Right kidney (tissue), 9 donors: ENCODE measurements at places on chromosomes 7 and 10.
A peak's percentile ranks its signal among the peaks of the same experiment; 100 is the strongest.

- no peak for DNase-seq
Observed at GRCh38 chr10:131172433-131172832, 139.1 kb downstream of the TCERG1L start.

- no peak for DNase-seq
Observed at GRCh38 chr7:20200361-20200760, 16.8 kb downstream of the MACC1 start.

GRCh38 chr10:51892965-51893658 is 193.7 kb upstream of the CSTF2T start:
- DNase-seq, result no peak

DNA sequence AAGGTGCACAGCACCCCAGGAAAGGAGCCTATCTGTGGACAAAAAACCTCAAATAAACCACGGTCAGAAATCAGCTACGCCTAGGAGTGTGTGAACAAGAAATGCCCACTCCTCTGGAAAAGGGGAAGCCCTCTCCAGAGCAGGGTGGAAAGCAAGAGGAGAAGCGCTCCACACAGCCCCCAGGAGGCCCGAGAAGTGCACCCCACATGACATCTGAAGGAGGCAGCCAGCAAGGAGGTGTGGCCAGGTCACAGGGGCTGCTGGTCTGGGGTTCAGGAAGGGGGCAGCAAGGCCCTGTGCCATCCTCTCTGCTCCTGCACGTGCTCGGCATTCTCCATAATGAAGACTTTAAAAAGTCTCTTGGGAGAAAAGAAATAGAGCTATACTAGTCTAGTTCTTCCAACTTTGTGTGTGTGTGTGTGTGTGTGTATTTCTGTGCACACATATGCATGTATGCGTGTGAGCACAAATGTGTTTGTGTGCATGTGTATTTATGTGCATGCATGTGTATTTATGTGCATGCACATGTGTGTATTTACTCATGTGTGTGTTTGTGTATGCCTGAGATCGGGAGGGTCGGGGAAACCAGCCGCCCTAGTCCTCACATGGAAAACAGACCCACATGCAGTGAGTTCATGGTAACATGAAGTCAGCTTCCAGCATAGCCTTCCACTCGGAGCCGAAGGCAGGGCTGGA is 76.5 kb downstream of the TNS3 start:
- DNase-seq, result no peak

GRCh38 chr7:155256761-155257481 is 40.8 kb upstream of the INSIG1 start:
- no peak for DNase-seq

- DNase-seq, result no peak
Observed at GRCh38 chr10:73653701-73654100, 2.1 kb downstream of the SYNPO2L start.

GRCh38 chr10:119177708-119178371 is 772 bp downstream of the PRDX3 start:
- peak; percentile 10 for DNase-seq

DNA sequence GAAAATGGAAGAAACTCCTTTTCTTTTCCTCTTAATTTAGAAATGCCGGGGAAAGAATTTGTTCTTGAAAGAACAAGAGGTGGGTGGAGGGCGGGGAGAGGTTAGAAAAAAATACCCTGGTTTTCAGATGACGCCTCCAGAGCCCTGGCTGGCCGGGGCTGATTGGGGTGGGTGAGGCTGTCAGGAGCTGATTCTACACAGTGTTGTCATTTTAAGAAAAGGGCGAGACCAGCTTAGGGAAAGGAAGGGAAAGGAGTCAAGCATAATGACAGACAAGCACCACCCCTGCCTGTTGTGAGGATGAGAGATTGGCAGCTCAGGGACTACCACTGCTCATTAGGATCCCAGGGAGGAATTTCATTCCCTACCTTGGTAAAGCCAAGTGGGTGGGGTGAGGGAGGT is 9.9 kb upstream of the FAM180A start:
- no peak for DNase-seq

DNA sequence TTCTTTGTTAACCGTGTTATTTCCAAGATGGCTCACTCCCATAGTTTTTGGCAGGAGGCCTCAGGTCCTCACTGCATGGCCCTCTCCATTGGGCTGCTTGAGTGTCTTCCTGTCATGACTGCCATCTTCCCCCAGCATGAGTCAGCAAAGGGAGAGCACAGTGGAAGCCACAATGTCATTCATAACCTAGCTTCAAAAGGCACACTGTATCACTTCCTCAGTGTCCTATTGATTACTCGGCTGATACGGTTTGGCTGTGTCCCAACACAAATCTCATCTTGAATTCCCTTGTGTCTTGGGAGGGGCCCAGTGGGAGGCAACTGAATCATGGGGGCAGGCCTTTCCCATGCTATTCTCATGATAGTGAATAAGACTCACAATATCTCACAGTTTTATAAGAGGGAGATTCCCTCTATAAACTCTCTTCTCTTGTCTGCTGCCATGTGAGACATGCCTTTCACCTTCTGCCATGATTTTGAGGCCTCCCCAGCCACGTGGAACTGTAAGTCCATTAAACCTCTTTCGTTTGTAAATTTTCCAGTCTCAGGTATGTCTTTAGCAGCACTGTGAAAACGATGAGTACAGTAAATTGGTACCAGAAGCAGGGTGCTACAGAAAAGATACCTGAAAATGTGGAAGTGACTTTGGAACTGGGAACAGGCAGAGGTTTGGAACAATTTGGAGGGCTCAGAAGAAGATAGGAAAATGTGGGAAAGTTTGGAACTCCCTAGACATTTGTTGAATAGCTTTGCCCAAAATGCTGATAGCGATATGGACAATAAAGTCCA is 106.5 kb downstream of the PRLHR start:
- no peak for DNase-seq

DNA sequence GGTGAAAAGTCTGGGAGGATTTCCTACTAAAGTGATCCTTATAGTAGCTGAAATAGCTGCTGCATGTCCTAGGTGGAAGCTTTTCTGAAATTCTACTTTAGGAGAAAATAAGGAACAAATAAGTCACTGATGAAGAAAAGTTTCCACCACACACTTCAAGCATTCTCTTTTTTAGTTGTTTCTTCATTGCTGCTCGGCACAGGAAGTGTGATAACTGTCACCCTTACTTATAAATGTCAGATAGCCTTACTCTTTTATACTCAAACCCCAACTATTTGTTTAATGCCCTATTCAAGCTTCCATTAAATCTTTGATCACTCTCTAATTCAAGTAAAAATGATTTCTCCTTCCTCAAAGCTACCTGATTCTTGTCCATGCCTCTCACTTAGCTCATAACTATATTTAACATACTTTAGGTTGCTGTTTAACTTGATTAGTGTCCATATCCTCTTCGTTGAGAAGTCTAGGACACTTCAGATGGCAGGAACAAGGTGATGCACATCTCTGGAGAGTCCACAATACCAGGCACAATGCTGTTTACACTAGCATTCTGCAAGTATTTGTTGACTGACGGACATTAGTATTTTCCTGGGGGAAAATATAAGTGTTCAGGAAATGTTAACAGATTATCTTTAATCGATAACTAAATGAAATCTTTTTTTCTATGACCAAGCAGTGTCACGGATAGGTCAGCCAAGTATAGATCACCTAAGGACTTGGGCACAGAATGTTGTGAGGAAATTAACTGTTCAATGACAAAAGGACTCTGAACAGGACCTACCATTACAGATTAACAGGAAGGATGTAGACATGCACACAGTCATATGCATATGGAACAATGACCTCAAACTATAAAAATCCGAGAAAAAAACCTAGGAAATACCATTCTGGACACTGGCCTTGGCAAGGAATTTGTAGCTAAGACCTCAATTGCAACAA is 67.4 kb downstream of the ZNF438 start:
- DNase-seq, result no peak

DNA sequence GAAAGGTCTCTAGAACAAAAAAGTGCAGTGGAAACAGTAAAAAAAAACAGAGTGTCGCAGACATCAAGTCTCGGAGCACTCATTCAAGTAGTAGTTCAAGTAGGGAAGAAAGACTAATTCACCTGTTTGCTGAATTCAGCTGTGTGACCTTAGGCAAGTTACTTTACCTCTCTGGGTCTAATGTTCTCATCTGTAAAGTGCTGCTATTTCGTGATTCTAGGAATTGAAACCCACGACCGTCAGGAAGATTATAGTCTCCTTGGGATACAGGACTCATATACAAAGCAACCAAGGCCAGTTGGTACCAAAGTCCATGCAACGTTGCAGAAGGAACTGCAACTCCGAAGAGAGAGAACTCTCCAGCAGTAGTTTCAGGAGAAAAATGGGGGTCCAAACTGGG is 26.1 kb downstream of the PRKCQ start:
- no peak for DNase-seq

GRCh38 chr10:78339251-78339650 is 305.6 kb downstream of the RPS24 start:
- DNase-seq, result no peak

DNA sequence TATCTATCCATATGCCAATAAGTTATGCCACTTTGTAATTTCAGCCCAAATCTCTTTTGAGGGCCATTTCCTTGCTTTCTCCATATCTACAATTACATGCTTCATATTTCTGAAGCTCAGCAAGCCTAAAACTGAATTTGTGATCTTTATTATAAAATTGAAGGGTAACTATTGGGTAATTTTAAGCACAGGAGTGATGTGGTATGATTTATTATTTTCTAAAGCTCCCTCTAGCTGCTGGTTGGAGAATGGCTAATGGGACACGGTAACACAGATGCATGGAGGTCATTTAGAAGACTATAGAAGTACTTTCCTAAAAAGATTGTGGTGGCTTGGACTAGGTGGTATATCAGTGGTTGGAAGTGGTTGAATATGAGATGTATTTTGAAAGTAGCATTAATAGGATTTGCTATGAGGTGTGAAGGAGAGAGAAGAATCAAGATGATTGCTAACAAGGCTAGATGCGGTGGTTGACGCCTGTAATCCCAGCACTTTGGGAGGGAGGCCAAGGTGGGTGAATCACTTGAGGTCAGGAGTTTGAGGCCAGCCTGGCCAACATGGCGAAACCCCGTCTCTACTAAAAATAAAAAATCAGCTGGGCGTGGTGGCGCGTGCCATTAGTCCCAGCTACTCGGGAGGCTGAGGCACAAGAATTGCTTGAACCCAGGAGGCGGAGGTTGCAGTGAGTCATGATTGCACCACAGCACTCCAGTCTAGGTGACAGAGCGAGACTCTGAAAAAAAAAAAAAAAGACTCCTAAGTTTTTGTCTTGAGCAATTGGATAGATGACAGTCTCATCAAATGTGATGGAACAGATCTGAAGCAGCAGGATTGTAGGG is 13.9 kb downstream of the KLHDC10 start:
- no peak for DNase-seq

- no peak for DNase-seq
Observed at GRCh38 chr10:74917481-74918077, 91.2 kb downstream of the KAT6B start.

DNA sequence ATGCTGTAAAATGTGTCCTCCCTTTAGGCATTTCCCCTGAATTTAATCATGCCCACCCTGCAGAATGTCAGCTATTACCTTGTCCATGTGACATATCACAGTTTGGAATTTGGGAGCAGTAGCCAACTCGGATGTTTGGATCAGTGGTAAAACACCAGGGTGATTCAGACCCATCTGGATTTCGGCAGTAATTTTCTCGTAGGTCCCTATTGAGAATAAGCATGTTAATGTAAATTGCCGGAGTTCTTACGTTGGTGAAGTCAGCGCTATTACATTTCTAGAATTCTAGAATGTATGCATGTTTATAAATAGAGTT is 44.1 kb downstream of the HGF start:
- DNase-seq, result no peak

GRCh38 chr7:149731207-149731955 is 42.0 kb downstream of the ZNF467 start:
- no peak for DNase-seq

DNA sequence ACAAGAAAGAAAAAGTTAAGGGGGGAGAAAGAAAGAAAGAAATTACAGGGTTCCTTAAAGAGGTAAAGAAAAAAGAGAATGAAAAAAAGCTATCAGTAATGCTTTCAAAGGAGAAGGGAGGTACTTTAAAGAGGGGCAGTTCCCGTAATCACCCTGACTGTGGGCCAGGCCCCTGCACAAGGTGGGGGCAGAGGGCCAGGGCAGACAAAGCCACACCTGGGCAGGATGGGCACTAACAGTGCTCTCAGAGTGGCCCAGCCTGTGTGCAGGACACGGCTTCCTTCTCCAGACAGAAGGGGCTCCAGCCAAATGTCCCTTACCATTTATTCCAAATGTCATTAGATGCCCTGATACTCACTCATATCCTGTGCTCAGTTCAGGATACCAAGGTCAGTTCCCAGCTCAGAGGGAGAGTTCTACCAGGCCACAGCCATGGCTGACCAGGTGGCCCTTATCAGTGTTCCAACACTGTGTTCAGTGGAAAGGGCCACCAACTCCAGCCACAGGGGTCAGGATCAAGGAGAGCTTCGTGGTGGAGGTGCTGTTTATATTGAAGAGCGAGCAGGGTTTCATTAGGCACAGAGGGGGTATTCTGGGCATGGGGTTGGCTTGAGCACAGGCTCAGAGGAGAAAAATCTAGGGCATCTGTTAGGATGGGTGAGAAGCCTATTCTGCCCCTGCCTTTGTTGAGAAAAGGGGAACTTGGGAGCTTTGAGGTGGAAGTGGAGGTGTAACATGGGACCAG is 29.9 kb downstream of the DPCD start:
- DNase-seq, result no peak

GRCh38 chr10:63286340-63286739 is 153.2 kb downstream of the NRBF2 start:
- no peak for DNase-seq

DNA sequence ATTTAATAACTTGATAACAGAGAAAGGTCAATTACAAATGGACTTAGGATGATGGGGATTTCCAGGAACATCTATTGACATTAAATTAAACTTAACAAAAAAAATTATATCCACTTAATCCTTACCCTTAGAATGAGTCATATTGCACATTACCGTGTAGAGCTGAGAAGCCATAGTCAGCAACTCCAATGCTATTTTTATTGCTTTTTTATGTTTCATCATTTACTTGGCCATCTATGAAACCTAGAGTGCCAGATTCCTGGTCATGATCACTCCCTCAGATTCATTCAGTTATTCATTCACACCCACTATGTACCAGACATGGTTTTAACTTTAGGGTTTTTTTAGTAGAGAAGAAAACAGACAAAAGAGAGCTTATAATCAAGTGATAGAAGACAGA is 1180.4 kb downstream of the CNTNAP2 start:
- DNase-seq, result no peak

- DNase-seq, result no peak
Observed at GRCh38 chr7:36185092-36185491, 32.0 kb downstream of the EEPD1 start.

DNA sequence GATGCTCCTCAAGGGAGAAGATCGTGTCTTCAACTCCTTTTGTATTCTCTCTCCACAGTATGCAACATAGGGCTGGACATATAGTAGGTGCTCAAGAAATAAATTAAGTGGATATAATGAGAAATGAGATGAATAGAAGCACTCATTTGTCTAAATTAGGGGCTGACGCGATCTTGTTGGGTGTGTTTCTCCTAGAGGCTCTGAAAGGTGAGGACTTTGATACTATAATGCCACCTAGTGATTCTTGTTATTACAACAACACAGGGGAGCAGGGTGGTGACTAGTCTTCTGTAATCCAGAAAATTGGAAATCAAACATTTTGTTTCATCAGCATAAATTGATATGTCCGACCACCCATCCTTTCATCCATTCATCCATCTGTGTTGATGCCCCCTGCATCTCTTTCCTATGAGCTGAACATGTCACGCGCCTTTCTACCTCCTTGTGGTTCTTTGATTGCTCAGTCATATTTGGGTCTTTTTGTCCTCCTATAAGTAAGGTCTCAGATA is 3.5 kb upstream of the CFAP58 start:
- DNase-seq, result no peak

GRCh38 chr7:123410273-123410904 is 124.0 kb downstream of the IQUB start:
- peak; percentile 26 for DNase-seq

- no peak for DNase-seq
Observed at GRCh38 chr10:100978901-100979195, 8.4 kb downstream of the MRPL43 start.
